ENCODE measurements at places on chromosomes 3 and 15.
A peak's percentile ranks its signal among the peaks of the same experiment; 100 is the strongest.

GRCh38 chr15:58478035-58478434 lies 46.2 kb downstream of the LIPC start:
- DNase-seq, result no peak

- no peak for DNase-seq
Measured at GRCh38 chr3:108006881-108007331, 83.9 kb downstream of the CD47 start.

GRCh38 chr3:132318451-132318850 lies 1.2 kb downstream of the ACP3 start:
- DNase-seq, result no peak

DNA sequence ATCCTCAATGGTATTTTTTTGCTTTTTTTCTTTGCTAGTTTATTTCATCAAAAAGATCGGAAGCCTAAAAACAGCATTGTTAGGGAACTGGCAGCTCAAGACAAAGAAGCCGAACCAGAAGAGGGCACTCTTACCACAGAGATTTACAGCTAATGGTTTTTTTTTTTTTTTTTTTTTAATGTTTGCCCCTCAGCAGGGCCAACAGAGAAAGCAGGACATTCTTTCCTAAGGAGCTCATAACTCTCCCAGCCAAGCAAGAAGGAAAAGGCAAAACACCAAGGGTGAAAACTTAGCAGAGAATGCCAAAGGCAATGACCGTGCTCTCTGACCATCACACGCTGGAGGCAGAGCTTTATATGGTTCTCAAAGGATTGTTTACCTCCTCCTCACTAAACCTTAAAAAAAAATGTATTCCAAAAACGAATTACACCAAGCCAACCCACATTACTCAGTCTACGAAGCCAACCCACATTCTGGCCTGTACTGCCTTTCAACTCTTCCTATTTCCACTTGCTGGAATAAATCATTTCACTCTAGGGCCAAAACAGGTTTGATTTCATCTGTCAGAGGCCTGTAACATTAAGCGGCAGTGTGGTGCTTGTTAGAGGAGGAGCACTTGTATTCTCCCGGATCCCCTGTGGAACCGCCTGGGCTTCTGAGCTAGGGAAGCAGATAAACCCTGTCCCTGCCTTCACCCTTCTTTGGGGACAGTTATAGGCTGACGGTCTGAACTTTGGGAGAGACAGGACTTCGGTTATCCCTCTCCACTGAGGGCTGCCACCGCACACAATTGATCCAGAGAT lies 35.6 kb upstream of the GYG1 start:
- DNase-seq, result peak; percentile 70

- DNase-seq, result no peak
Measured at GRCh38 chr3:28467414-28467813, 118.8 kb upstream of the AZI2 start.

- DNase-seq, result no peak
Measured at GRCh38 chr15:23686466-23687142, 501 bp downstream of the NDN start.

DNA sequence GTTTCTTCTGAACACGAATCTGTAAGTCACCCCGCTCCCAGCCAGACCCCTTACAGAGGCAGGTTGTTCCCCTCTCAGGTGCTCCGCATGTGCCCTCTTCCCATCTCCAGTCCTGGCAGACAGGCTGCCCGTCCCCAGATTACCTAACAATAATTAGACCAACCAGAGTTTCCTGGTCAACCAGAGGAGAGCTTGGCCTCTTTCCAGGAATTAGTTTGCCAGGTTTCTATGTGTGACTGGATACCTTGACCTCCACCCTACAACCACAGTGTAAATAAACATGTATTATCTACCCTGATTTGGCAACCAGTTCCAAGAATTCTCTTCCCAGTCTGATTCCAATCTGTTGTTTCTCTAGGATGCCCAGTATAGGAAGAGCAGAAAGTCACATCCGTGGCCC lies 178.0 kb upstream of the UMPS start:
- DNase-seq, result no peak

DNA sequence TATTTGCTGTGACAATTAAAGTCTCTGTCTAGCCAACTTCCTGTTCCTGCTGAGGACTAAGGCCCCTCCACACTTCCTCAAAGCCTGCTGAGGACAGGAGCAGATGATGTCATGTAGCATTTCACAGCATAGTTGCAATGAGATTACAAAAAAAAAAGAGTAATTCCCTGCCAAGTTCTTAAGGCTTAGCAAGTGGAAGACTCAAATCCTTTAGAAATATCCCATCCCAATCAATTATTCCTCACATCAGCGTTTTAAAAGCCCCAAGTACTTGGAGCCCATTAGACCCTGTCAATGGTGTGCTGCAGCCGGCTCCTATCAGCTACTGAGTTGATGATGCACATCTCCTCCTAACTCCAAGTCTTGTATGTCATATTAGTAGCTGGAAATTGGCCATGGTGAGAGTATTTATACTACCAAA lies 51.7 kb downstream of the TRANK1 start:
- peak; percentile 79 for DNase-seq

GRCh38 chr3:194137008-194137505 lies 1.1 kb downstream of the HES1 start:
- peak; percentile 58 for DNase-seq

DNA sequence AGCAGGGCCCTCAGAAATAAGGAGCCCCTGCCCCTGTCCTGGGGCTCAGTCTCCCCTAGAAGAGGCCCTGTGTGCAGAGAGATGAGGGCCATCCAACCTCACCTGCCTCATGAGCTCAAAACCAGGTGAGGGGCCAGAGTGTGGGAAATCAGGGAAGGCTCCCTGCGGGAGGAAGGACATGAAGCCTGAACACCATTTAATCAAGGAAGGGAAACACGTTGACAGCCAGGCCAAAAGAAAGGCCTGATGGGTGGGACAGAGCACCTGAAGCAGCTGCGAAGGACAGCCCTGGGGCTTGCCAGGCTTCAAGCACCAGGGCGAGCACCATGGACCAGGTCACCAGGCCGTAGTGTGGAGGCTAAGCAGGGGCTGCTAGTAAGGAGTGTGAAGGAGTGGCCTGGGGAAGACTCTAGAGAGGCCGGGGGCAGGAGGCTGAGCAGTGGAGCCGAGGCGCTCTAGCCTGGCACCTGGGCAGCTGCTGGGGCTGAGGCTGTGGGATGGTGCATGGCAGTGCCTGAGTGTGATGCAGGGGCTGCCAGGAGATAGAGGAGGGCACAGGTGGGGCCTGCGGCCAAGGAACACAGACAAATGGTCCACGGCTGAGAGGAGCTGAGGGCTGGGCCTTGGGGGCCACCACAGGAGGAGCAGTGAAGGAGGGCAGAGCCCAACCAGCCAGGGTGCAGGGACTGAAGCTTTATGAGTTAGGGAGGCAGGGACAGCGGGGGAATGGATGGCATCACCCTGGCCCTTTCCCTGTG lies 16.1 kb downstream of the ACAA1 start:
- no peak for DNase-seq
